Left ventricle myocardium inferior (tissue), 1 donor: ENCODE measurements at places on chromosomes 4 and X. TPM values are rescaled to one million over a fixed set of nuclear protein-coding genes. Genes with fewer than 3 reads are reported as not detected.

DNA sequence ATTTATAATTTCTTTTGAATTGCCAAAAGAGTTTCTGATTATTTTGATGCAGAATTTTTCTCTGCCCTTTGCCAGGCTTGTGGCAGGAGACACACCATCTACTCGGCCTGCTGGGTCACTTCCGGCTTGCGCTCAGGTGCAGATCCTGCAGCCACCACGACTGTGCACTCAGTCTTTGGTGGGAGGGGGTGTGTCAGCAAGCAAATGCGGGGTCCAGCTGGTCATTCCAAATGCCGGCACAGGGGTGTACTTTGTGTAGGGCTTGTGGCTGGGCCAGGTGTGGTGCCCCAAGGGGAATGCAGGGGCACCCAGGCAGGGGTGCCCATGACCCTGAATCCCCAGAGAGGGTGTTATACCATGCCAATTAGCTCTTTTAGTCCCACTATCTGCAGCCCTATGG lies 673.0 kb downstream of the TLL1 start:
- DNase-seq, result no peak

GRCh38 chrX:107646735-107647134 lies 18.4 kb downstream of the PRPS1 start:
- DNase-seq, result no peak

DNA sequence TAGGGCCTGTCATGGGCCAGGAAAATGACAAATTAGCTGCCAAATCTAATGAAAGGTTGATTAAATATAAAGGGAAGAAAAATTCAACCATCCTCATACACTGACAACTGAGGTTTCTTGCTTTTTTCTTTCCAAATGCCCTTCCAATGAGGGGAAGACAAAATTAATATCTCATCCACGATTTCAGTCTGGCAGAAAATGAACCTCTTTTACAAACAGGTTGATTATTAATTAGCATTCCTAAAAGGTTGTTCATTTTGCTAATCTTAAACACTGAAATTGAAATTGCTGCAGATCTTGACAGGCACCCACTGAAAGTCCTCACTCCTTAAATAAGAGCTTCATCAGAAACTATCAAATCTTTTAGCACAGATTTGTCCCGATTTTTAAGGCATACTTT lies 45.5 kb downstream of the NPFFR2 start:
- no peak for DNase-seq

GRCh38 chr4:107452717-107453630 lies 267.1 kb downstream of the PAPSS1 start:
- no peak for DNase-seq

- DNase-seq, result no peak
Observed at GRCh38 chrX:46433892-46434291, 111.3 kb downstream of the ZNF674 start.

DNA sequence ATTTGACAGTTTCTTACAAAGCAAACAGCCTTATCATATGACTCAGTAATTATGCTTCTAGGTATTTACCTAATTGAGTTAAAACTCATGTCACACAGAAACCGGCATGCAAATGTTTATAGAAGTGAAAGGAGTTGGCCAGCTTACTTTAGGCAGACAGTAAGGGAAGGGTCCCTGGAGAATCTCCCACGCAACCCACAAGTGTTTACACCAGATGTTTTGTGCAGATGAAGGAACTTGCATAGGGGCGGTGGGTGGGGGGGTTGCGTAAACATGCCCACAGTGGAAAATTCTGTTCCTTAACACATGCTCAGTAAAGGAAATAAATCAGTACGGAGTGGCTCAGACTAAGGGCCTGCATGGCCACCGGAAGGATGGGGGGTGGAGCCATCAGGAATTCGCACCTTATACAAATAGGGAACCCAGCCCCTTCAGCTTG lies 330.5 kb upstream of the AADAT start:
- DNase-seq, result no peak

GRCh38 chr4:111676533-111676932 lies 468.7 kb upstream of the FAM241A start:
- no peak for DNase-seq

- no peak for DNase-seq
Observed at GRCh38 chrX:112830540-112830939, 10.1 kb downstream of the AMOT start.

DNA sequence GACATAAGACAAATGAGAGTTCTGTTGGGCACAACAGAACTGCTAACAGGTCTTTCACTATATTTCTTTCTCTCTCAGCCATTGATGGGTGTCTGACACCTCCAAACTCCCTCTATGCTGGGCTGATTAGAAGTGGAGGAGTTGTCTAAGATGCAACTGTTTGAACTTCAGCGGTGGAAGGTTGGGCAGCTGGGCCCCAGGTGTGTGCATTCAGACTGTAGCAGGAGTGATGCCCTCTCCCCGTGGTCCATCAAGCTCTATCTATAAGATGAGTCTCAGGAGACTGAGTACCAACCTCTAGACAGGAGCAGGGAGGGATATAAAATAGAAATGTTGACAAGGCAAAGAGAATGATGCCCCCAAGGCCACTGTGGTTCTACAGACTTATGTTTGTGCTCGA lies 28.2 kb upstream of the CHRNA9 start:
- no peak for DNase-seq

DNA sequence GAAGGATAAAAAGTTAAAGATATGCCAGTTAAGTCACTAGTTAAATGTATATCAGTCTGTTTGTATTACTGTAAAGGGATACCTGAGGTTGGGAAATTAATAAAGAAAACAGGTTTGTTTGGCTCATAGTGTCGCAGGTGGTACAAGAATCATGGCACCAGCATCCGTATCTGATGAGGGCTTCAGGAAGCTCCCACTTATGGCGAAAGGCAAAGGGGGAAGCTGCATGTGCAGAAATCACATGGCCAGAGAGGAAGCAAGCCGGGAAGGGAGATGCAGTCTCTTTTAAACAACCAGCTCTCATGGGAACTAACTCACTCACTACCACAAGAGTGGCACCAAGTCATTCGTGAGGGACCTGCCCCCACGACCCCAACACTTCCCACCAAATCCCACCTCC lies 91.9 kb upstream of the SH3RF1 start:
- DNase-seq, result no peak

DNA sequence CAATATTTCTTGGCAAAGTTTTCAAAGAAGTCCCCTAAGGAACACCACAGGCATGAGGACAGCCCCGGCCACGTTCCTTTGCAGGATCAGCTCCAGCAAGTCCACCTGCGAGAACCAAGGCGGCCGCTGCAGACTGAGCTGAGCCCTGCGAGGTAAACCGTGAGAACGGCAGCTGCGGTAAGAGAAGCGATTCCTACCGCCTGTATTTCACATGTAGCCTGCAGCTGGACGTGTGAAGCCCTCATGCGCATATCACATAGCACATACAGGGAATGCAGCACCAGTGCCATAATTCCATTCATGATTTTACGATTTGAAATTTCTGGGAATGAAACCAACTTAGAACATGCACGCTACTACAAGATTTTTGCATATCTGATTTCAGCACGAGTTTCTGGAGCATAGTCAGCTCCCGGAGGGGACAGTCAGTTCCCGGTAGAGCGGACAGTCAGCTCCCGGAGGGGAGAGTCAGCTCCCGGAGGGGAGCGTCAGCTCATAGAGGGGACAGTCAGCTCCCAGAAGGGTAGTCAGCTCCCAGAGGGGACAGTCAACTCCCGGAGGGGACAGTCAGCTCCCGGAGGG lies 41.7 kb downstream of the FGFRL1 start:
- no peak for DNase-seq

DNA sequence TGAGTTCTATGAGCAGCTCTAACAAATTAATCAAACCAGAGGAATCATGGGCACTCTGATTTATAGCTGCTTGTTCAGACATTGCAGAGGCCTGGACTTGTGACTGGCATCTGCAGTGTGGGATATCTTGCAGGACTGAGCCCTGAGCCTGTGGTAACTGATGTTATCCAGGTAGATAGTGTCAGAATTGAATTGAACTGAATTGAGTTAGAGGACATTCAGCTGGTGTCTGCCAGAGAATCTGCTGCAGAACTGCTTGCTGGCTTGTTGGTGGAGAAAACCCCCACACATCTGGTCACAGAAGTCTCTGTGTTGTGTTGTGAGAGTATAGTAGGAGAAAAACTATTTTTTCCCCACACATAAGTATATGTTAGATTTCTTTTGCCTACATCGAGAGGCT lies 42.2 kb downstream of the SMIM20 start:
- DNase-seq, result no peak

GRCh38 chr4:6565691-6566390 lies 9.1 kb upstream of the MAN2B2 start:
- no peak for DNase-seq

- no peak for DNase-seq
Observed at GRCh38 chr4:109600431-109600830, 40.4 kb downstream of the MCUB start.

The PKD2 gene
- total RNA-seq, result 11.7 TPM

The HSFX3 gene
- total RNA-seq, result 0.25 TPM

The AIFM1 gene
- 127 TPM for total RNA-seq

The NAT8L gene
- 0.52 TPM for total RNA-seq

The MAGEC3 gene
- not detected for total RNA-seq

The POLR2B gene
- total RNA-seq, result 73.0 TPM
